ENCODE measurements at places on chromosomes 5 and 9. TPM values are rescaled to one million over a fixed set of nuclear protein-coding genes. Genes with fewer than 3 reads are reported as not detected.

Gene FAM221B
- 0.11 TPM for polyA plus RNA-seq

Gene KIF24
- 0.38 TPM for polyA plus RNA-seq

Gene DENND4C
- 4.6 TPM for polyA plus RNA-seq

Gene EPB41L4A
- 6.8 TPM for polyA plus RNA-seq

Gene FBXL17
- polyA plus RNA-seq: 4.2 TPM

Gene ANKRD34B
- not detected for polyA plus RNA-seq

Gene LTC4S
- polyA plus RNA-seq: 10.9 TPM

Gene RAB24
- polyA plus RNA-seq: 125 TPM

Gene RGS7BP
- polyA plus RNA-seq: 0.04 TPM

Gene PLPP7
- polyA plus RNA-seq: 0.94 TPM

Gene SELENOP
- polyA plus RNA-seq: 32.5 TPM

Gene TAF11L10
- polyA plus RNA-seq: not detected

Gene SLC4A9
- polyA plus RNA-seq: 1.0 TPM

Gene WNK2
- polyA plus RNA-seq: 77.4 TPM

Gene PCA3
- polyA plus RNA-seq: not detected

Gene PCDHGA3
- polyA plus RNA-seq: 0.52 TPM

Gene SPINK1
- polyA plus RNA-seq: 23,743 TPM

Gene IL4
- polyA plus RNA-seq: not detected

Gene LEAP2
- 3.9 TPM for polyA plus RNA-seq

Gene PTGS1
- 1.1 TPM for polyA plus RNA-seq

Gene QRFP
- polyA plus RNA-seq: not detected
